ENCODE measurements at places on chromosomes 6 and 20.

- no peak for DNase-seq
Measured at GRCh38 chr20:34468951-34469350, 47.3 kb upstream of the DYNLRB1 start.

DNA sequence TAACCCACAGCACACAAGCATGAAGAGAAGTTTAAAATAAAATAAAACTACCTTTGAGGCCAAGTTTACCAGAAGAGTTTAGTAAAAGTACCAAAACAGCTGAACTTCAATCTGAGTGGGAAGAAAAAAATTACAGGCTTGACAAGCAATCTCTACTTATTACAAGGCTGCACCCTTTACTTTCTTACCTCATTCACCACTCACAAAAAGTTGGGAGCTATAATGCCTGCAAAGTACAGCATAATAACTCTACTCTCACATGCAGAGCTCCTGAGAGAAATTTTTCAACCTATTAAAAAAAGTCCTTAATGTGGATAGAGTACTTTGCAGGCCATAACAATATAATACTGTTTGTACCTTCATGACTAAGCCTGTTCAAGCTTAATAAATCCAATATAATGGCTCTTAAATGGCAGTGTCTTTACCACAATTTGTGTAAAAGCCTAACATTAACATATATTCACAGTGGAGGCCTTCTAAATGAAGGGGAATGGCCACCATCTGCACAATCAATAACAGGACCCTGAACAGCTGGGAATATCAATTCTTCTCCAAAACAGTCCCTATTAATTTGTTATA, 103.1 kb downstream of the DST start:
- no peak for DNase-seq

- no peak for DNase-seq
Measured at GRCh38 chr6:18276610-18277236, 12.4 kb upstream of the DEK start.

- DNase-seq: no peak
Measured at GRCh38 chr6:106997392-106998158, 23.0 kb upstream of the CD24 start.

GRCh38 chr6:166236596-166236995, 68.9 kb upstream of the TBXT start:
- DNase-seq: no peak

DNA sequence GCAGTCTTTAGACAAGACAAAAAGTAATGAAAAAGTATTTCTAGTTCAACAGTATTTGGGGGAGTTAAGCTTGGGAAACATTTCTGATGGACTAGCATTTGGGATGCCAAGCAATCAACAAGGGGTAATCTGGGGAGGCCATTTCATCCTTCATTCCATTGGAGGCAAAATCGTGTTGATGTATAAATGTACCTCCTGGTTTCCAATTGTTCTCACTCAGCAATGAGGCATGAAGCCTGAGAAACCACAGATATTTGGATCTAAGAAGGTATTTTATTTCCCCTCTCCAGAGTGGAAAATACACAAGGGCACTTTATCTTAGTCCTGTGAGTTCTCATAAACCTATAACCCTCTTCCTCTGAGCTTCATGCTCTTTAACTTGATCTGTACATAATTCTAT, 68.2 kb downstream of the TBX18 start:
- no peak for DNase-seq

DNA sequence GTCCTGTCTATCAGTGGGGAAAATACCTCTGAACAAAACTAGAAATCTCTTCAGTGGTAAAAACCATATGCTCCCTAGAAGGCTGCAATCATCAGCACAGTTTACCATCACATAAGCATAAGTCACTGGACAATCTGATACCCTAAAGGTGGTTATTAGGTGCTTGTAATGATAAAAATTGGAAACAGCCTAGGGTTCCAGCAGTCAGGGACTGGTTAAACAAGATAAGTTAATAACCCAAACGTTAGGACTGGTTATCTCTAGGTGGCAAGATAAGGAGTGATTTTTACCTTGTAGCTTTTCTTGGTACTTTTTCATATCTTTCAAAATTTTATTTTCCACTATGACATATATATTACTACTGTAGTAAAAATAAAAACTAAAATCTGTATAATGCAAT, 11.0 kb downstream of the ECI2 start:
- DNase-seq: no peak

DNA sequence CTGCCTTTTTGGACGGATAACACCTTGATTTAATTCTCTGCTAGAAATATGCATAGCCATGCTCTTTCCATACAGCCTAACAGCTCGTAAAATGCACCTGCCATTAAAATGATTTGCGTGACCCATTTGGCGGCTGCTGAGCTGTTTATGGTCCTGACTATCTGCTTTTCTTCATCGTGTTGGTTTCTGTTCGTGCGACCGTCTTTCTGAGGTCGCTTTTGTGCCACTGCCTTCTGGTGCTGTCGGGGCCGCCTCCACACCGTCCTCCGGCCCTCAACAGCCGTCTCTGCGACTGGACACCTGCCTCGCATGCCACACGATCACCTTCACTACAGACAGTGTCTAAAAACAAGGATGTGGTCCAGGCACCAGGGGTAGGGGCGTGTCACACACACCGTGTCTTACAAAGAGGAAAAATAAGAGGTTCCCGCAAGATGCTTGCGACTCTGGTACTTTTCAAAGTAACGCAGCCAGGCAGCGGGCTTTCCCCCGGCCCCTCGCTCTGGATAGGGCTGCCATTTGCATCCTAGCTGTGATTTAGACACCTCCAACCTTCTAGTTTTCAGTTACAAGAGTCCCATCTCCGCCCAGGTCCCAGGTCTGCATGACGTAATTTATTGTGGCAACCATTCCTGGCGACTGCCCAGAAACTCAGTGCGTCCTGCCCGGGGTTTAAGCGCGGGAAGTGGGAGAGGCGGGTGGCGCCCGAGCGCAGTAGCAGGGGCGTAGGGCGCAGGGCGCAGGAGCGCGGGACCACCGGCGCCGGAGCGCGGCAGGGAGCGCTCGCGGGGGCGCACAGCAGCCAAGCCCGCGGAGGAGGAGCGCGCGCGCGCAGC, at the start of gene STMND1:
Gene STMND1 (plus strand): TSS at position 629 of the 836 bp plus-strand sequence. CDS start 208 bp downstream, outside the sequence.
- no peak for DNase-seq

DNA sequence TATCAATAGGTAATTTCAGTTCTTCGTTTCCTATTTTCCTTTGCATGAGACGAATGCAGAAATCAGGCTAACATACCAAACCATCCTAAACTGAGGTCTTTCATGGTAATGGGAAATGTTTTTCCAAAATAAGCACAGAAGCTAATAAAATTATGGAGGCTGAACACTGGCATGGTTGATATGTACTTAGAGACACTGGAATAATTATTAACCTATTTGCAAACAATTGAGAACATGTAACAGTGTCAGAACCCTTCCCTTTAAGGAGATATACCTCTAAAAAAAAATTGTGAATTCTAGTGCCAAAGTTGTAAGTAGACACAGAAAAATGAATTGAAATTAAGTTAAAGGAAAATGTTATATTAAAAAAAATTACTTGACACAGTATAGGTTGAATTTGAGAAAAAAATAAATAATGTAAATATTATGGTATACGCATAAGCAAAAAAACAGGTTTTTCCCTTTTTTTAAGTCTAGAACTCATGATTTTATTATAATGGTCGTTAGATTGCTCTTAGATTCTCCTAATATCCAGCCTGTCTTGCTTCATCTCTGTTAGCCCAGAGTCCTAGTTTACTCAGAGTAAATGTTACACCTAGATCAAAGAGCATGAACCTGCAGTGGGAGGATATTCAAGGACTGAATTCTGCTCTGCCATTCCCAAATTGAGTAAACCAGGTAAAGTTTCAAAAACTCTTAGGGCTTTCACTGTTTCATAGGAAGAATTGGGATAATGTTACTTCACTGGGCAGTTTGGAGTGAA, 1.7 kb downstream of the SLC17A2 start:
- no peak for DNase-seq

GRCh38 chr6:24274441-24275083, 83.3 kb downstream of the DCDC2 start:
- DNase-seq: no peak

- no peak for DNase-seq
Measured at GRCh38 chr20:38599410-38599882, 2.2 kb upstream of the ARHGAP40 start.

GRCh38 chr6:135209803-135210202, 28.7 kb downstream of the MYB start:
- DNase-seq: no peak

DNA sequence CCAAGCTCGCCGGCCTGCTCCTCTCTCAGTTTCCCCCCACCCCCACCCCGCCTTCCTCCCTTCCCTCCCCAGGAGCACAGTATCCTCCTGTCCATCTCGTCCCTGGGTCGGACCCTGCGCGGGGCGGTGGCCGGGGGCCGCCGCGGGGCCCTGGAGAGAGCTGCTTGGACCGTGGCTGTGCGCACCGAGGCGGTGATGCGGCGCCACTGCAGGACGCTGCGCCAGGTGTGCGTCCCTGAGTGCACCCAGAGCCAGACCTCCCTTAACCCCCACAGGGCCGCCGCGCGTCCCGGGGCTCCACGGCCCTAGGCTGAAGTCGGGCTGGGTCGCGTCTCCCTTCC, 2.2 kb downstream of the C20orf204 start:
- DNase-seq: no peak

GRCh38 chr6:113137426-113137825, 719.7 kb upstream of the MARCKS start:
- peak; percentile 58 for DNase-seq

- no peak for DNase-seq
Measured at GRCh38 chr6:26130581-26131249, 43.5 kb downstream of the HFE start.

DNA sequence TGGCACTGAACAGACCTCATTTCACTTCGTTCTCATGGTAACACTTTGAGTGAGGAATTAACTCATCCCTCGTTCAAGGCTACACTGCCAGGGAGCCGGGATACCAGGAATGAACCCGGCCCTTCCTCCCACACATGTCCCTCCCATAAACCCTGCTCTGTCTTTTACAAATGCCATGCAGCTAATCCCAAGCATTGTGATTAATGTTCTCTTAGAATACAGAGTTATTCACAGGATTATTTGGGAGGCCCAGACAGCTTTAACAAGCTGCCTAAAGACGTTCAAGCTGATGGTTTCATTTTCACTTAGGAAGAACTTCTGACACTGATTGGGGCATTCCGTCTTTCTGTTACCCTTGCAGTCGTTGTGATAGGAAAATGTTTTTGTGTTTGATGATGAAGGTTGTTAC, 42.5 kb upstream of the CD83 start:
- no peak for DNase-seq

DNA sequence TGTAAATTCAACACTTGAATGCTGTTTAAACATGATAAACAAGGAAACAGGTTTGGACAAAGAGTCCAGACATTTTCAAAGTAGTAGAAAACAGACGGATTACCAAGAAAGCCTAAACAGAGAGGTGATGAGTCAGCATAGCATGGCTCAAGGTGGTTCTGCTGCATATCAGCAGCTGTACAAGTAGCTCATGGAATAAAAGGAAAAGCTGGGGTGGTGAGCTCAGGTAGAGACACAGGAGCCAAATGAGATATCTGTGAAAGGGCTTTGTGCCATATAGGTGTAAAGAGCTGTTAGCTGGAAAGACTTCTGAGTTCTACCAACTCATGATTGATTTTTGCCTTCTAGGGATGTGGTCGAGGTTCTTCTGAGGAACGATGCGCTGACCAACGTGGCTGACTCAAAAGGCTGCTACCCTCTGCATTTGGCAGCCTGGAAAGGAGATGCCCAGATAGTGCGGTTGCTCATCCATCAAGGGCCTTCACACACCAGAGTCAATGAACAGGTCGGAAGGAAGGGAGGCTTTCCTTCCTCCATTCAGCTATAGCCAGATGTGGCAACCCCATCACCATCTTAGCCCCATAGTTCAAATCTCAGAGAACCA, 80.7 kb downstream of the ANKS1A start:
- DNase-seq: no peak

- DNase-seq: peak; percentile 65
Measured at GRCh38 chr6:70706491-70707123, 38.9 kb downstream of the SMAP1 start.

DNA sequence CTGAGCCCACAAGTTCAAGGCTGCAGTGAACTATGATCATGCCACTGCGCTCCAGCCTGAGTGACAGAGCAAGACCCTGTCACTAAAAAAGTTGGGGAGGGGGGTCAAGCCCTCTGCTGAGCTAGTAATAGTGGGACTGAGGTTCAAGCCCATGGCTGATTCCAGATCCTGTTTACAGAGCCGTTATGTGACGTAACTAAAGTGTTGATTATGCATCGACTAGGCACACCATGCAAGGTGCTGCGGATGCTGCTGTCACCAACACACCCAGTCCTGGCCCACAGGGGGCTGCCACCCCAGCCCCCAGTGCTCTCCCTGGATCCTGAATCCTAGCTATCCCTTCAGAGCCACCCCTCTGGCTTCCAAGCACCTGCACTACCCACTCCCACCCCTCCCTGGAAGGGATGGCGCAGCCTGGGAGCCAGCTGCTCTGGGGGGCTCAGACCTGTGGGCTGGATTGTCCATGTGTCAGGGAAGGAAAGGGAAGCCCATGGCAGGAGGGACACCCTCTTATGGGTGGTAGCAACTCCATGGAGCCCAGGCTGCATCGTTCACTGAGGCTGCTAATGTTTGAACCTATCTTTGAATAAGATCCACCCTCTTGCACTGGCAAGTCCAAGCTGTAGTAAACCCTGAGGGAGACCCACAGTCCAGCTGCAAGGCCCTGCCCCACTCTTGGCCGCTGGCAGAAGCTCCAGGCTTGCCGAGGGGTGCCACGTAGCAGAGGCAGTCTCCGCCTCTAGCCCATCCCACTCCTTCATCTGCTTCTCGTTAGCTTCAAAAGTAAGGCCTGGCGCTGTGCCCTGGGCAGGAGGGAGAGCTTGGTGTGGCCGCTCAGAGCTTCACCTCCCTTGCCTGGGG, 95.0 kb downstream of the SNX5 start:
- no peak for DNase-seq

GRCh38 chr20:20343932-20344331, 24.0 kb upstream of the INSM1 start:
- no peak for DNase-seq

DNA sequence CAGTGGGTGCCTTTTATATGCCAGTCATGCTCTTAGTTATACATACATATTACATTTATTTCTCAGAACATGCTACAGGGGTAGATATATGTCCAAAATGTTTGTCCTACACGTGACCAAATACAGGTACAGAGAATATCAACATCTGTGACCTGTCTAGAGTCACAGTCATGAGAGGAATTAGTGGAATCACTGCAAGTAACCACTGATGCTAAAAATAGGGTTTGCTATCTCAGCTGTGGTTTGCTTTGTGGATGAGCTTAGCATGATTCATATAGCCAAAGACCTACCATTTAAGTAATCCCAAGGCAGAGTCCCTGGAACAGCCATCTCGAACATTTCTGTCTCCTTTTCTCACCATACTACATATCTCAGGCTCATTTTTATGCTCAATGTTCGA, 32.3 kb downstream of the GSTA3 start:
- no peak for DNase-seq

DNA sequence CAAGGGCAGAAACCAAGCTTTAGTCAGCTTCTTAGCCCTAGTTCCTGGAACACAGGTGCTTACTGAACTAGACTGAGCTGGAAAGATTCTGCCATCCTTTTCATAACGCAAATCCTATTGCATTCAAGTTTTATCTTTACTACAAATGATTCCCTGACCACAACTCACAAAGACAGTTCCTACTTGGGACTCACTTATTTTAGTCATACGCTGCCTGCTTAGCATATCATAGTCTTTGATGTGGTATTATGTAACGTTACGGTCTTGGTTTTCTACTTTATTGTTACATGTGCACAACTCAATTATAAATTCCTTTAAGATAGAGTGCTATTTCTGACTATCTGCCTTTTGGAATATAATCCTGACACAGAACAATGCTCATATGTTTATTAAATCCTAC, 59.1 kb downstream of the BLOC1S5 start:
- no peak for DNase-seq

Data from glomerular endothelial cell (primary cell).